Left colon (tissue), 2 donors: ENCODE measurements at places on chromosomes 4 and X. TPM values are rescaled to one million over a fixed set of nuclear protein-coding genes. Genes with fewer than 3 reads are reported as not detected.

DNA sequence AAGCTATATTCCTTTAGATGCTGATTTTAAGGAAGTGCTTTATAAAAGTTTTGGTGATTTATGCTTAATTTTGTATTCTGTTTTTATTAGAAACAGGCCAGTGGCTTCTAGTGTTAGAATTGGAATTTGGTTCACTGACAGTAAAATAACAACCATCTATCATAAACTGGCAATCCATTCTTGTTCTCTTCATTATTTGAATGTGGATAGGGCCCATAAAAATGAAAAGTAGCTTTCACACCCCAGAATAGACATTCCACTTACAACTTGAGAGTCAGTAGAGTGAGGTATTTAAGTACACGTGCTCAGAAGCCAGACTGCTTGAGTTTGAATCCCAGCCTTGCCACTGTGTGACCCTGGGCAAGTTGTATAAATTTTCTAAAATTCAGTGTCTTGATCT lies 232.4 kb upstream of the CTSO start:
- DNase-seq: no peak

GPRASP3 gene
- 3.2 TPM for total RNA-seq

IL1RAPL1 gene
- 0.18 TPM for total RNA-seq

GRCh38 chr4:163448540-163449203 lies 24.9 kb downstream of the TKTL2 start:
- DNase-seq: no peak
